ENCODE measurements at places on chromosomes 6 and 20.
A peak's percentile ranks its signal among the peaks of the same experiment; 100 is the strongest.

- no peak for DNase-seq
Measured at GRCh38 chr6:54981276-54981609, 134.7 kb downstream of the FAM83B start.

GRCh38 chr20:24745617-24746350 lies 203.3 kb upstream of the CST7 start:
- no peak for DNase-seq

DNA sequence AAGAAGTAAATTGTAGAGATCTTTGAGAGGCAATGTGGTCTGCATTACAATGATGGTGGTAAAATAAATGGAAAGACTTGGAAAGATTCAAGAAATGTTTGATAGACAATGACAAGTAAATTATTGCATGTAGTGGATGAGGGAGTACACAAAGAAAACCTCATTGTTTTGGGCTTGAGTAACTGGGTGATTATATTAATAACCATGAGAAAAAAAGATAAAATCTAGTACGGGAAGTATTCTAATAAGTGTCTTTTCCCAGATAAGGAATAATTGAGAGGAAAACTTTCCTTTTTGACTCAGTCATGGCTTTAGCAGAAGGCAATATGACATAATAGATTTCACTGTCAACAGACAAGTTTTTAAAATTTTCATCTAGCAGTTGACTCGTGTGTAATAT lies 993.0 kb downstream of the EYS start:
- no peak for DNase-seq

GRCh38 chr20:62305149-62305764 lies 2.5 kb downstream of the ADRM1 start:
- no peak for DNase-seq

DNA sequence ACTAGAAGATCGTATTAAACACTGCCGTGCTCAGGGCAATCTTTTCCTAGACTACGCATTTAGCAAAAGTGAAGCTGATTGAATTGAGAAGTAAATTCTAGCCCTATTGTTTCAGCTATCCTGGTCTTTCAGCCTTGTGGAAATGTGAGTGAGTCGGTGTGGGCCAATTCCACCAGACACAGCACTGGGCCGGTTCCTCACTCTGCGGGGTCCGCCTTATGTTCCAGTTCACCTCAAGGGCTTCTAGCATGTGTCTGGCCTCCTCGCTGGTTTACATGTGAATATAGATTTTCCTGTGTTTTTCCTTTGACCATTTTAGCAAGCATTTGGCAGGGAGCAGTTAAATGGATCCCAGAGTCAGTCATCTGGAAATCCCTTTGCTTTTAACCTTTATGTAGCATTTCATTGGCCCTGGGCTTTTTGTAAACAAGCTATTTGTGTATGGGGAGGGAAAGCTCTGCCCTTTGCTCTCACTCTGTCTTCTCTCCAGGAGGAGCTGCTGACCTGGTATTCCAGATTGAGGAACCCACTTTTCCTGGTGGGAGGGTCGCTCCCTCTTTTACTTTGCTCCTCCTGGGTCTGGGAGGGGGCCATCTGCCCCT lies 12.4 kb upstream of the GTSF1L start:
- no peak for DNase-seq

- no peak for DNase-seq
Measured at GRCh38 chr20:57922706-57923105, 212.9 kb upstream of the PMEPA1 start.

- no peak for DNase-seq
Measured at GRCh38 chr6:41546866-41547798, 951 bp downstream of the FOXP4 start.

- no peak for DNase-seq
Measured at GRCh38 chr6:159854959-159855358, 35.8 kb upstream of the MAS1 start.

- DNase-seq = no peak
Measured at GRCh38 chr6:18087396-18088165, 34.9 kb downstream of the NHLRC1 start.

- peak; percentile 31 for DNase-seq
Measured at GRCh38 chr6:24985323-24985722, 49.6 kb upstream of the RIPOR2 start.

GRCh38 chr6:39790772-39791171 lies 1.4 kb upstream of the DAAM2 start:
- no peak for DNase-seq

Data from COR-L47 (cell line).